ENCODE measurements at places on chromosomes 4 and X.

GRCh38 chr4:25797136-25797535, 65.7 kb downstream of the SEL1L3 start:
- DNase-seq, result no peak

- DNase-seq, result no peak
Measured at GRCh38 chrX:109351557-109351956, 130.3 kb downstream of the GUCY2F start.

- DNase-seq, result no peak
Measured at GRCh38 chrX:35076061-35076460, 133.5 kb downstream of the FAM47B start.

DNA sequence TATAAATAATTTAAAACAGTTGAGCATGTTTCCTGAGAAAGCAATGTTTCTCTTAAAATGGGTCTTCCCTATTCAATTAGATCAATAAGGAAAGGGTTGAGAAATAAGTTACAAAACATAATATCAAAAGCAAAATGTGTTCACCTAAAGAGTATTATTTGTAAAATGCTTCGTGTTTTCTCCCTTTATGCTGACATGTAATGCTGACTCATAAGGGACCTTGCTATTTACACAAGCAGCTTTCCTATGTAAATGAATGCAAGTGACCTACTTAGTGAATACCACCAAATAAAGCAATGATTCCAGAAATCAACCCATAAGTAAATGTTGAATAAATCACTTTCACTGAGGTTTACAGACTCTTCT, 91.5 kb downstream of the ELOVL6 start:
- no peak for DNase-seq

GRCh38 chr4:77002321-77003107, 53.0 kb downstream of the SEPTIN11 start:
- no peak for DNase-seq

DNA sequence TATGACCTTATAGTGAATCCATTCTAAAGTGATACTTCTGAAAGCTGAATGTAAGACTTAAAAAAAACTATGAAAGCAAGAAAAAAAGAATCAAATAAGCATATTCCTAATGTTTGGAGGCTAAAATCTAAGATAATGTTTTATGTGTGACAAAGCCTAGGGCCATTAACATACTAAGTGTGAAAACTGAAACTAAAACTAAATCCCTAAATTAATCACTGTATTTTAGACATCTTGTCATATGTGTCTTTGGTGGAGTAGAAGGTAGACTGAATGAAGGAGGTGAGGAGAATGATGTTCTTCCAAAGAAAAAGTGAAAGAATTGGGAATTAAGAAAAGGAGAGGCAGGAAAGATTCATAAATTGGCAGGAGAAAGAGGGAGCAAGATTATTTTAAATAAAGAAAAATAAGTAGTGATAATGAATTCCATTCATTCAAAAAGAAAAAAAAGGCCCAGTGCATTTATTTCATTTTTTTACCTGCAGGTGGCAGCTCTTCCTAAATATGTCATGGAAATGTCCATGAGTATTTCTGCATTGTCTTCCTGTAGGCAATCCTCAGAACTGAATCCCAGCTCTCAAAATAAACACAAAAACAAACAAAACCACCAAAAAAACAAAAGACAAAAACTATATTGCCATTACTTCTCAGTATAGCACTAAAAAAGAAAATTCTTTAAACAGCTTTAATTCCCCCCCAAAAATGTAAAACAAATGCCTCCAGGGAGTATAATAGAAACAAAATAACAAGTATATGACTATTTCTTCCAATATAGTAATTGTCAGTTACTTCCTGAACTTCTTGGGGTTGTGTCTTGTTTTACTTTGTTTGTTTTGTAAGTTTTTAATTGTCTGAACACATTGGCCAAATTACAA, 17.0 kb upstream of the AP1AR start:
- DNase-seq, result no peak

DNA sequence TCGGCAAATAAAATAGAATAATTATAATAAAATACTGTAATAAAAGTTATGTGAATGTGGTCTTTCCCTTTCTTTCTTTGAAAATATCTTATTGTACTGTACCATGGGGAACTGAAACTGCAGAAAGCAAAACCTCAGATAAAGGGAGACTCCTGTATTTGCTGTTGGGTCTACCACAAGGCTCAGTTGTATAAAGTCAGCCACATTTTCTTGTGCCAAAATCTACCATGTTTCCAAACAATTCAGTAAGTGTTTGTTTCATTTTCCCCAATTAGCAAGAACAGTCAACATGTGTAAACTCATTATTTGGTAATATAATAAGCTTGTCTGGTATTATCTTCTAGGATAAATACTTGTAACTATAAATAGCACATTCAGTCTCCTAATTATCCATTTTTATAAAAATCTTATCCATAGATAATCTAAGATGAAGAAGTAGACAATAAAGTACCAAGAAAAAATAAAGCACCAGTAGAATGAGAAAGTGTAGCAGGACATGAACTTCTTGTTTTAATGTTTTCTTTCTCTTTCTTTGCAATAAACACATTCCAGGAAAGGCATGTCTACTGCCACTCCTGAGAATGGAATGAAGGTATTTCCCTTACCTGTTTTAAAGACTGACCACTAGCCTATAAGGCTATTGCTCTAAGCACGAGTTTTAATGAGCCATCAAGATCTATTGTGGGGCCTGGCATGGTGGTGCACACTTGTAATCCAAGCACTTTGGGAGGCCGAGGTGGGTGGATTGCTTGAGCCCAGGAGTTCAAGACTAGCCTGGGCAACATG, 15.0 kb upstream of the OTUD4 start:
- no peak for DNase-seq

DNA sequence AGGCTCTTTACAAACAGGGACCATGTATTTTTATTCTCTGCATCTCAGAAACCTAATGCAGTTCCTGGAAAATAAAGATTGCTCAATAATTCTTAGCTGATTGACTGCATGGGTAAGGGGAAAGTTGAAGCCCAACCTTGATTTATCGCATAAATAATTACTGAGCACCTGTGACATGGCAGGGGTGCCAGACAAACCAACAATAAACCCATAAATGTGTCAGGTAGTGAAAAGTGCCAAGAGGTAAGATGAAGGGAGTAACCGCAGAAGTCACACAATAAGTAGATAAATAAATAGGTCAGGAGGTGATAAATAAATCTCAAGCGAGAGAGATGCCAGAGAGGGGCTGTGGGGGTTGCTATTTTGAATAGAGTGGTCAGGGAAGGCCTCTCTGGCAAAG, 20.1 kb upstream of the AP1S2 start:
- DNase-seq, result no peak

- DNase-seq, result no peak
Measured at GRCh38 chr4:107391630-107392028, 328.4 kb downstream of the PAPSS1 start.

DNA sequence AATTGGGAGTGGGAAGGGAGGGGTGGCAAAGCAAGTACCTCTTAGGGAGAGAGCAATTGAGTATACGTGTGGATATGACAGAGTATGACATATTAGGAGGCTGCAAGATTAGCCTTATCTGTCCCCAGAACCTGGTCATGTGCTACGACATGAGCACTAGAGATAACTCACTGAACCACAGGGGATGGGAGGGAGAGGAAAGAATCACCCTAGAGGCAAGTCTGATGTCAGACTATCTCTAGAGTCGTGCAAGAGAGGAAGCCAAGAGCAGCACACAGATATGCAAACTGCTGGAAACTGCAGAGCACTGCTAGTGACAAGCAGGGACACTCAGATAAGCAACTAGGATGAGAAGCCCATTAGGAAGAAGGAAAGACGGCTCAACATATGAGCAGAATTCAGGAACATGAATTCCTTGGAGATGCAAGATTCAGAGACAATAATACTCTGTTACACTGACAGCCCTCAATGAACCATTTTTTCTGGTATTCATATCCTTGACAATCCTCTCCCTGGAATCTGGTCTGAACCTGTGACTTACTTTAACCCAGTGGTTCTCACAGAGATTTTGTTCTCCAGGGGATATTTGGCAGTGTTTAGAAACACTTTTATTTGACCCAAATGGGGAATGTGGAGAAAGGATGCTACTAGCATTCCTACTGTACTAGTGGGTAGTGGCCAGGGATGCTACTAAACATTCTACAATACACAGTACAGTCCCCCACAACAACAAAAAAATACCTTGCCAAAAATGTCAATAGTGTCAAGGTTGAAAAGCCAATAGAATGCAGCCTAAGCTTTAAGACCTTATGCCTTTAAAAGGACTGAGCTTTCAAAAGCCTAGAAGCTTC, 84.0 kb upstream of the BMP2K start:
- no peak for DNase-seq

GRCh38 chr4:152104901-152105357, 344.1 kb upstream of the GATB start:
- no peak for DNase-seq

DNA sequence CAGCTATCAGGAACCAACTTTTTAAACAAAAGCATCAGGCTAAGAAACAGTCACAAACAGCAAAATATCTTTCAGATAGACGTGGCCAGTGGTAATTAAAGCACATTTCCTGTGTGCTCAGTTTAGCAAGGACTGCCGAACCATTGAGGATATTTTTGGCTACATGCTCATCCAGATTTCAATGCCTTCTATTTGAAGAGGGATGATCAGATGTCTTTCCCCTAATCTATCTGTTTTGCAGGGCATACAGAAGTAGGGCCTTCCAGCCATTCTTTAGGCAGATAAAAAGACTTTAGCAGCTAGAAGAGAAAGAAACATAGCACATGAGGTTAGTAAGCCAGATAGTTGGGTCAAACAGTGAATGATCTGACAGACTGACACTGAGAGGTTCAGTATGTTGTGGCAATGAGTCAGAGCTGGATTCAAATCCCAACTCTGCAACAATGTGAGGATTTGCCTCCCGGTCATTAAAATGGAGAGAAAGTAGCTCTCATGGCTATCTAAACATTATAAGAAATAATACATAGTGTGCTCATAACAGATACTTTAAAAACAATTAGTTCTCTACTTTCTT, 100.0 kb upstream of the PRKG2 start:
- DNase-seq, result no peak

DNA sequence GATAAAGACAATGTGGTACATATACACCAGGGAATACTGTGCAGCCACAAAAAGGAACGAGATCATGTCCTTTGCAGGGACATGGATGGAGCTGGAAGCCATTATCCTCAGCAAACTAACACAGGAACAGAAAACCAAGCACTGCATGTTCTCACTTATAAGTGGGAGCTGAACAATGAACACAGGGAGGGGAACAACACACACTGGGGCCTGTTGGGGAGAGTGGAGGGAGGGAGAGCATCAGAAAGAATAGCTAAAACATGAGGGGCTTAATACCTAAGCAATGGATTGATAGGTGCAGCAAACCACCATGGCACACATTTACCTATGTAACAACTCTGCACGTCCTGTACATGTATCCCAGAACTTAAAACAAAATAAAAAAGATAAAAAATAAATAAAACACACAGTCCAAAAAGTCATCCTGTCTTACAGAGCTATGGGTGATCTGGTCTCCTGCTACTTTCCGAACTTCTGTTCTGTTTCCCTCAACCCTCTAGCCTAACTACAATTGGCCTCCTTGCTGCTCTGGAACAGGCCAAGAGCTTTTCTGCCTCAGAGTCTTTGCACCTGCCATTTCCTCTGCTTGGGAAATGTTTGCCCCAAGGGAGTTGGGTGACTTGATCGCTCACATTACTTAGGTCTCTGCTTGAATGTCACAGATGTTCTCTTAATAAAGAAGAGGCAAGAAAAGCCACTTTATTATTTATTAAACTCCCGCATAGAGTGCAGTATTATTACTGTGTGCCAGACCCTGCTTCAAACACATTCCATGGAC, 1.1 kb upstream of the CD38 start:
- DNase-seq, result no peak

GRCh38 chrX:30881797-30882196, 7.3 kb downstream of the TAB3 start:
- DNase-seq, result no peak

- no peak for DNase-seq
Measured at GRCh38 chr4:8292478-8293107, 23.0 kb downstream of the HTRA3 start.

DNA sequence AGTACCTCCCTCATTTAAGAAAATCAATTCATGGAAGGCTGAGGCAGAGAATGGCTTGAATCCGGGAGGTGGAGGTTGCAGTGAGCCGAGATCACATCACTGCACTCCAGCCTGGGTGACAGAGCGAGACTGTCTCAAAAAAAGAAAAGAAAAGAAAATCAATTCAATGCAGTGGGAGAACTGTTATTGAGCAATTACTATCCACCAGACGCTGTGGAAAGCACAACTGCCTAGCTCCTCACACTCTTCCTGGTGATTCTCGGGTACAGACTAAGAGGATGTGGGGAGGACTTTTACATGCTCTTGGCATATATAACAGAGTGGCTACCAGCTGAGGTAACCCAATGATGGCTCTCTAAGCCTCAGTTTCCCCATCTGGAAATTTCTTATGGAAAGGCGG, 2.7 kb upstream of the TMSB4X start:
- no peak for DNase-seq

DNA sequence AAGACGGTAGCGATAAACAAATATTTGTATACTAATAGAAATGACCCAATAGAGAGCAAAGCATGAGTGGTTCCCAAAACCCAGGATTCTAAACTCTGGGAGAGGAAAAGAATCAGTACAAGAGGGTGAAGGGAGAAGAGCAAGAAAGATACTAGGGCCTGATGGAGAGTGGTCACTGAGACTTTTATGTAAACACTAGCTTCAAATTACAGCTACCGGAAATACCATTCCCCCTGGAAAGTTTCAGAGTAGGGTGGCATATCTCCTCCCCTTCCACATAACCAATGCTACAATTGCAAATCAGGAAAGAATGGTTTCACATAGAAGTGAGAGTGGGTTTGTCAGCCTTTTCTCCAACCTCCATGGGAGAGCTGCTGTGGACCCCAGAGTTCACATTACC, 77.1 kb downstream of the EIF4E start:
- DNase-seq, result no peak

- no peak for DNase-seq
Measured at GRCh38 chr4:52369649-52370048, 289.5 kb downstream of the USP46 start.

DNA sequence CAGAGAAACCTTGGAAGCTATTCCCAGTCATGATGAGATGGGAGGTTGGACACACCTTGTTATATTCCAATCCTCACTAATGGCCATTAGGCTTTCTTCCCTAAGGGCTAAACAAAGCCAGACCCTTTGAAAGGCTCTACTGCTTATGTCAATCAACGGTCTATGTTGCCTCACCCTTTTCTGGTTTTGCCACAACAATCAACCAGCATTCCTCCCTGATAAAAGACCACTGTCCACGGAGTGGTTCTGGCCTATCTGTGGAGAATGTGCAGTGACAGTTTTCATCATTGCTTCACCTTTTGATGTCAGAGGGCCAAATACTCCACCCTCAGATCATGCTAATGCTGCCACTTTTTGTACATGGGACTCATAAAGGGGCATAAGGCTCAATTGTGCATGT, 913.4 kb downstream of the RPA4 start:
- no peak for DNase-seq

GRCh38 chr4:169618986-169619385, 1.4 kb upstream of the CLCN3 start:
- no peak for DNase-seq

DNA sequence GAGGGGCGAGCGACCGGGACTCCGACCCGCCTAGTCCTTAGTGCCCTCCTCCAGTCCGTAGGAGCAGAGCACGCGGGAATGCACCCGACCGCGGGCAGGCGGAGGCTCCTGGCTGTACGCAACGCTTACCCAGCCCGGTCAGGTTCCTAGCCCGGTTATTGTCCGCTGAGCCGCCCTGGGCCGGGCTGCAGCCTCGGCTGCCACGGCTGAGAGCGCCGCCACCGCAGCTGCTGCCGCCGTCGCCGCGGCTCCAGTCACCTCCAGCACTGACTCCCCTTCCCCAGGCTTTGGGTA, at the start of gene AMER1:
TSS of gene AMER1 (minus strand) at position 268 of the 294 bp plus-strand sequence. CDS start 12,422 bp downstream, outside the sequence.
- DNase-seq, result peak; percentile 49
